ENCODE measurements at places on chromosomes 3 and 15.
A peak's percentile ranks its signal among the peaks of the same experiment; 100 is the strongest.

DNA sequence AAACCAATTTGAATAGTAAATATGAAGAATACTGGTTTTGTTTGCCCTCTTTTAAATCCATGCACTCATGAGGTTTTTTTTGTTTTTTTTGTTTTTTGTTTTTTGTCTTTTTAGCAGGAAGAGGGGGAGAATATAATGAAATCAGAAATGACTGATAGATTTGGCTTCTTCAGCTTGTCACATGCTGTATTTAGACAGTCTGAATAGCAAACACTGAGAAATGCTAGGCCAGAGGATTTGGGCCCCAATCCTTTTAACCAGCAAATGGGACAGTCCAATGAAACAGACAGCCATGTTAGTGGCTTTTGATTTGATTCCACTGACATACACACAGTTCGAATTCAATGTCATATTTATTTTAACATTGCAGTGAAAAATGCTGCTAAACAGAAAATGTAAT, 14.2 kb upstream of the CEP152 start:
- no peak for DNase-seq

- DNase-seq, result no peak
Measured at GRCh38 chr3:149368674-149369497, 8.6 kb downstream of the TM4SF1 start.

DNA sequence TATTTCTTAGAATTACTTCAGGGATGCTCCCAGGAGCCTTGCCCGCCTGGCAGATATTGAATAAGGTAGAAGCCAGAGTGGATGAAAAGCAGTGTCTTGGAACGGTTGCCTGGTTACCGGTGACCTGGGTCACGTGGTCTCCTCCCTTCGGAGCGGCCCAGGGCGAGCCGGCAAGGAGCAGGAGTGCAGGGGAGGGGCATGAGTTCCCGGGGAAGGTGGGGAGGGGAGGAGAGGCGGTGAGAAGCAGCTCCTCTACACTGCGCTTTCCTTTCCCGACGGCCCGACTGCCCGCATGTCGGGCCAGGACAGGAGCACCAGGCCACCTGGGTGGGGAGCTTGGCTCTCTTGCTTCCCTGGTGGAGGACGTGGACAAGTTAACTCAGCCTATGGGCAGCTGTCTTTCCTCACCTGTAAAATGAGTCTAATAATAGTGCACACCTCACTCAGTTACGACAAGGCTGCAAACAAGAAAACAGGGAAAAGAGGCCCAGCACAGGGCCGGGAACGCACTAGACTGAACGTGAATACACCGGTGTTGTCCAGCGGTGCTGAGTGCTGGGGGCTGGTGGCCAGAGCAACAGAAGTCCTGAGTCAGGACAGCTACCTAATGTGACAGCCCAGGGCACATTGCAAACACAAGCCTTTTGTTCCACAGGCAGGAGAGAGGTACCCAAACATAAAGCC, 198.3 kb downstream of the ADAMTS9 start:
- DNase-seq, result no peak

DNA sequence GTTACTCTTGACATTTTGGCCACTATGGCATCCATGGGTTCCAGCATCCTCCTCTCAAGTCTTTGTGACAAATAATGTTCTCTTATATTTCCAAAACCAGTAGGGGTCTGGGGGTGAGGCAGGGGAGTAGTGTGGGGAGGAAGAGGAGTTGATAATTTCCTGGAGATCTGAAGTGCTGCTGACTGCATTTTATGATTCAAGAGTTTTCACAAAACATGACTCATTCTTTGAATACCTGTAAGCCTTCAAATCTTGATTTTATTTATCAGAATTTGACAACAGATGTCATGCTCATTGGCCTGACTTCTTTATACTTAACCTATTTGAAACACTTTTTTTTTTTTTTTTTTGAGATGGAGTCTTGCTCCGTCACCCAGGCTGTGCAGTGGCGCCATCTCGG, 98.8 kb upstream of the PLXND1 start:
- DNase-seq, result no peak

GRCh38 chr15:78811124-78811824, at the start of gene ADAMTS7:
TSS of gene ADAMTS7 (minus strand) at chr15:78811464. CDS start at chr15:78811220, 244 bp downstream.
- DNase-seq, result peak; percentile 36

DNA sequence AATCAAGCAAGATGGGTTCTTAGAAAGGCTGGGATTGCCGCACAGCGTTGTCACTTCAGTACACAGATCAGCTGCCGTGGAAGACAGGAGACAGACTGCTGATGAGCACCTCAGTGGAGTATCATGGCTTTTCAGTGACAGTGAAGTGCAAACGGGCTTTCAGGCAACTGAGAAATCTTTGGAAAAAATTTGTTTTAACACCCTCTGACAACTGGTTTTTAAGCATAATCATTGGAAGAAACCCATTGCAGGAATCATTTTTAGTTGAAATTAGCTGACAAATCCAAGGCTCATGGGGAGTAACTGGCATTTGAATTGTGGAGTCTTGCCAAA, 418.8 kb downstream of the OTOL1 start:
- no peak for DNase-seq

DNA sequence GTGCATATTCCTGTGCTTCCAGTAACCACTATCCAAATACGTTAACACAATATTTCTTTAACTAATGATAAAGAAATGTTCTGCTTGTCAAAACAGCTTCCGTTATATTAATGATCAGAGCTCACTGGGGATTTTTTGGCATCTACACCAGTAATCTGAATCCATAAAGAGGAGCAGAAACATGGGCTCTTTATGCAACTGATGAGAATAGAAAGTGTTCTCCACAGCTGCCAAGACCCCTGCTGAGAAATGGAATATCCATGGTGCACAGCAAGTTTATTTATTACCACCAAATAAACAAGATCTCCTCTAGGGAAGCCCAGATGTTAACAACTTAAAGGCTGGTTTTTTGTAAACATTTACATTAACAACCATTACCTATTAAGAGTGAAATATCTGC, 54.5 kb downstream of the ALDH1A2 start:
- DNase-seq, result no peak

DNA sequence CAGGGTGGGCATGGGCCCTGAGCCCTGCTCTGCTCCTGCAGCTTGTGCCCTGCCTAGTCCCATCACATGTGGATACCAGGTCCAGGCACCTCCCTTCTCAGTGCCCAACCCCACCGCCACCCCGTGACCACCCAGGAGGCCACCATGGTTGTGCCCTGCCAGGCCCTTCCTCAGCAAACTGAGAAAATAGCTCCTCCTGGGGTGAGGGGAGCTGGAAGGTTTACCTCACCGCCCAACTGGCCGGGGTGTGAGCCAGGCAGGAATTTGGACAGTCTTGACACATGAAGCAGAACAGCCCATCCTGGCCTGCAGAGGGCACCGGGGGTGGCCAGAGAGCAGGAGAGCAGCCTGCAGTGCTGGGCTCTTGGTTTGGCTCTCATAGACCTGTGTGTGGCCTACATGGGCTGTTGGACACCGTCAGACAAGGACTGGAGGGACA, 11.4 kb upstream of the C3orf22 start:
- no peak for DNase-seq

DNA sequence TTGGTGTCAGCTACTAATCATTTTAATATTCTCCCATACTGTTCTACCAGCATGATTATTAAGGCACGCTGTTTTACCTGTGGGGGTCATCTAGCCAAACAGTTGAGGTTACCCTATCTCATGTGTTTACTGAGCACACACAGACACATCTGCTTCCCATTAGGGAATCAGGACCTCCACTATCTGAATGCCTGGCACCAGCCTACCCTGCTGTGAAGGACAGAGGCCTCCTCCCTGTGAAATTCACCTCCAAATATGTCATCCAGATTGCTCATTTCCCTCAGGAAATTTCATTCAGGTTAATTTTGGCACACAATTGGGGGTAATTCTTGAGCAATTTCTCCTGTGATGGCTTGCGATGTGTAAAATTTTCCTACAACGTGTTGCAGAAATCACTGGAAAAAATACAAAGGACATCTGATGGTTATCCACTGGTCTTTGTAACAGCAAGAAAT, 155.6 kb upstream of the NR2E3 start:
- DNase-seq, result no peak

DNA sequence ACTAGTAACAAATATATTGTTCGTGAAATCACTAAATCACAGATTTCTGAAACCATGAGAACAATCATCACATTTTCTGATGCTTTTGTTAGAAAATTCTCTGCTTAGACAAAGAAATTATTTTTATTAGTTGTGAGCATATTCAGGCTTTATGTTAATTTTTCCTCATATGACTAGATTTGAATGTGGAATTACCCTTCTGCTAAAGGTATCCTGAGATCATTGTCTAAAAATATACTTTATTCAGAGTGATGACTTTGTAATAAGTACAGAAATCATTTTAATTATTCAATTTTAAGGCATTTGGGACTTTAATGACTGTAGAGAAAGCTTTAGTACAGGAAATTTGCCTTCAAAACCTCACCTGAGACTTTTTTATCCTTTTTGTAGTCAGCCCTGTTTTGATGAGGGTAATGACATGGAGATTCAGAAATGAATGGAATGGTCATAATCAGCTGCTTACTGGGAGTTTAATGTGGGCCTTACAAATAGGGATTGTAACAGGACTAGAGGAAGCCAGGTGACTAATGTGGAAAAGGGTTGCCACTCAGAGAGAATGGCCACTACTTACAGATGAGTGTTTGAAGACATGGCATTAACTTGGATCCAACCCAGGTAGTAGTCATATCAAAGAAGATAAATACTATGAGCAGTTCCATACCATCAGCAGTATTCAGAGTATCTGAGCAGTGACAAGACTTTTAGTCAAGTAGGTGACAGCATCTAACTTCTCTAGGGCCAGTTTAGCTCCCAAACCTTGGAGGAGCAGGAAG, 148.3 kb downstream of the MBNL1 start:
- no peak for DNase-seq

GRCh38 chr15:53129121-53129904, 339.2 kb upstream of the ONECUT1 start:
- DNase-seq, result no peak

DNA sequence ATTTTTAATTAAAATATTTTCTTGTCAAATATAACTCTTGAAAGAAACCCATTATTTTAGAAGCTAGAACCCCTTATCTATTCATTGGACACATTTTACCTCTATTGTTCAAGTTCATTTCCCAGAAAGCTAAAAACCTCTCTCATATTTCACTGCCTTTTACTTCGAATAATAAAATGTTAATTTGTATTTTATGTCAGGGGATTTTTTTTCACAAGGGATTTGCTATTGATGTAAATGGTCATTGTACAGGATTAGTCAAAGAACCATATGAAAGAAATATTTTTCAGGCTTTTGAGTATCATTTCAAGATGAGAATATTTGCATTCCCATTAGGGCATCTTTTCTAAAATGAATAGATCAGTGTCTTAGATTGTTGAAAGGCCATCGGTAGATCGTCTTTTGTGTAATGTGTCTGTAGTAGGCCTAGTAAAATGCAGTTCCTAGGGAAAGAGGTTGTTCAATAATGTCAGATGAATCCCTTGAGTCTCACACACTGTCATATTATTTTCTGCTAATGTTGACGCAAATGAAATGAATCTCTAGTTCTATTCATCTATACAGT, 114.5 kb downstream of the ROBO1 start:
- DNase-seq, result no peak

- DNase-seq, result no peak
Measured at GRCh38 chr3:13070391-13071070, 2.7 kb downstream of the IQSEC1 start.

- peak; percentile 30 for DNase-seq
Measured at GRCh38 chr3:149291178-149291577, 42.3 kb downstream of the TM4SF18 start.

DNA sequence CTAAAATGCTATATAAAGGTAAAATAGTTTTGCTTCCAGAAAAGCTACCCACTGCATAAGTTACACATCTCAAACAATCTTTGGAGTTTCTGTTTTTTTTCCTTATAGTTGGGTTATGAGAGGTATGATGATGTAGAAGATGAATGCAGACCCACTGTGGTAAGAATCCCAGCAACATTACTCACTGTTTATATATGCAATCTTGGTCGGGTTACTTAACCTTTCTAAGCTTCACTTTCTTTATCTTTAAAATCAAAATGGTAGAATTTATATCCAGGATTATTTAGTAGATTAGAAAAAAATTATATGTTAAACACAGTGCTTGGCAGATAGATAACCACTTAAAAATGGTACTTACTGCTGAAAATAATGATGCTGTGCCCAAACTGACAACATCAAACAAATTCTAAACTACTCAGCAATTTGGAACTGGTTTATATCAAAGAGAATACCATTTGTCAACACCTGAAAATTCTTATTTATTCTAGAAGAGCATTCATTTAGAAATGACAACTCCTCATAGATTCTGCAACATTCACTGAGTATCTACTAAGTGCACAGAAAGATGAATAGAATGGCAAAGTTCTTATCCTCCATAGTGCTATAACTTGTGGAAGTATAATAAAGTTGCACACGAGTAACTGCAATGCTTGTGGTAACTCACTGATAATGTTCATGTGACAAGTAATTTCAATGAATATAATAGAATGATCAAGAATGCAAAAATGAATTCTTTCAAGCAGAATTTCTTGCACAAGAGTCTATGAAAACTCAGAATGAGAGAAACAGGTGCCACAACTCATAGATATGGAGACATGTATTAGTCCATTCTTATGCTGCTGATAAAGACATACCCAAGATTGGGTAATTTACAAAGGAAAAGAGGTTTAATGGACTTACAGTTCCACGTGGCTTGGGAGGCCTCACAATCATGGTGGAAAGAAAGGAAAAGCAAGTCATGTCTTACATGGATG, 129.0 kb upstream of the SLC7A14 start:
- no peak for DNase-seq

DNA sequence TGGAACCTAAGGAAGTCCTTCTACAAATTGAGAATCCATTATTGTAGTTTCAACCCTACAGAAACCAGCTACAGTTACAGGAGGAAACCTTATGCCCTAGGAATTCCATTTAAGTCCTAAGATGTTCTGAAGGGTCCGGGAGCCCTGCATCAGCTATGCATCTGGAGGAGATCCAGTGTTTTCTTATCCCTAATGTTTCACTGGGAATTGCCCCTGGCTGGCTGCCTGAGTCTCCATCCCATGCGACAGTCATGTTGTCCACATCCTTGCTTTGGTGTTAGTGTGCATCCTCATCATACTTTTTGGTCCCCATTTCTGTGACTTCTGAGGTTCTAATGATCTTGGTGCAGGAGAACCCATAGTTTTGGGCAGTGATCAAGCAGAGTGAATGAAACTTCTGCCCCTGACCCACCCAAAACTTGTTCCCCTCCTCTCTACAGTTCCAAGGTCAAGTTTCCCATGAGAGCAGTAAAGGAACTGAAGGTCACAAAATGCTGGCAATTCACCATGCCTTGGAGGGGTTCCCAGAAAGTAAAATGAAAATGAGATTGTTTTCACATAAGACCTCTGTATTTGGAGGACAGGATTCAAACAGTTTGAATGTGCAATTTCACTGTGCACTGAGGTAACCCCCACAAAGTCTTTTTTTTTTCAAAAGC, 121.9 kb upstream of the PHLDB2 start:
- DNase-seq, result no peak

All from CD4-positive, alpha-beta T cell treated with Interferon alpha-2 for 1 hour (primary cell).